ENCODE measurements at places on chromosomes 1 and 21.
A peak's percentile ranks its signal among the peaks of the same experiment; 100 is the strongest.

GRCh38 chr1:13764588-13765332 is 64.8 kb downstream of the PRDM2 start:
- no peak for DNase-seq

- no peak for DNase-seq
These were observed 96.5 kb downstream of the PAPPA2 start for GRCh38 chr1:176559474-176559873.

- DNase-seq: no peak
These were observed 5.2 kb upstream of the VSIG8 start for GRCh38 chr1:159867664-159868026.

DNA sequence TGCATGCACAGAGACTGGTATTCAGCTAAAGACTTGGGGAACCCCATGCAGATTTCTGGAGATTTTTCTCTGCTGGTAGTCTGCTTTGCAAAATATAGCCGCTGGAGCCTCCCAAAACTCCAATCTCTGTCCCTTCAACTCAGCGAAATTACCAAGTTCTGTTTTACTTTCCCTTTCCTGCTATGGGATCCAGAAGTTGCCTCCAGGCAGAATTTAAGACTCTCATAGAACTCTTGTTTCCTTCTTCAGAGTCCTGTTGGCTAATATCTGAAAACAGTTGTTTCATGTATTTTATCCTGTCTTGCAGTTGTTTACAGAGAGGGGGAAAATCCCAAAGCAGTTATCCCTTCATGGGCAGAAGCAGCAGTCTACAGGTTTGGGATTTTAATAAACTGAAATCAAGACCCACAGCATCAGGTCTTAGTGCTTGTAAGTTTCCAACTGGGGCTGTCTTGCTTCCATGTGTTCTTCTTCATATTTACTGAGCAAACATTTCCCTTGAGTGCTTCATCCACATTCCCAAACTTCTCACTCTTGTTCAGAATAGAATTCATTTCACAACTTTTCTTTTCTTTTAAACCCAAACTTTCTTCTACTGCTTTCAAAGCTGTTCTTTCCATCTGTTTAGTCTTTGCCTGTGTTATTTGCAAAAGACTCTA is 221.3 kb upstream of the DMRTA2 start:
- DNase-seq: no peak

- no peak for DNase-seq
These were observed 310.0 kb upstream of the SNX7 start for GRCh38 chr1:98351561-98351960.

GRCh38 chr1:50416150-50416527 is 7.1 kb downstream of the DMRTA2 start:
- no peak for DNase-seq

GRCh38 chr1:39154553-39155421 is 49.7 kb upstream of the MACF1 start:
- DNase-seq: peak; percentile 33

DNA sequence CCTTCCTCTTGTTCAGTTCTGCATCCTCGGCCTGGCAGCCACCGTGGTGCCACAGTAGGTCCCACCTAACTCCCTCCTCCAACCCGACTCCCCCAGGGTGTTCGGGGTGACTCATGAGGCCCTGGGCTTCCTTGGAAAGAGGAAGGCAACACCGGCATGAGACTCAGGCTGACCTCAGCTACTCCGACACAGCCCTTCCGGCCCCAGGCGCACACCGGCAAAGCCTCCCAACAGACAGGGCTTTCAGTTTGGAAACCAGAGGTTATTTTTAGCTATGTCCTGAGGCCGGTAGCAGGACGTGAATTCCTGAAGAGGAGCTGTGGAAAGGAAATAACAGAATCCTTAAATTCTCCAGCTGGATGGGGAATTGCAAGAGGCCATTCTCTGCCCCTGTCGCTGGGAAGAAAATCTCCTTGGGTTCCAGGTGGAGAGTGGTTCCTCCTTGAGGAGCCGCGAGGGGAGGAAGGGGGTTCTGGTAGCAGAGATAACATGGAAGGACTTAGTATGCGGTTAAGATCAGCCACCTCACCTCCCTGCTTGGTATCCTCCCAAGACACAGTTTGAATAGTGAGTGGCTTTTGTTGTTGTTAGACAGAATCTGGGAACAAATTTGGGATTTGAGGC is 24.4 kb downstream of the PLXNA2 start:
- no peak for DNase-seq

DNA sequence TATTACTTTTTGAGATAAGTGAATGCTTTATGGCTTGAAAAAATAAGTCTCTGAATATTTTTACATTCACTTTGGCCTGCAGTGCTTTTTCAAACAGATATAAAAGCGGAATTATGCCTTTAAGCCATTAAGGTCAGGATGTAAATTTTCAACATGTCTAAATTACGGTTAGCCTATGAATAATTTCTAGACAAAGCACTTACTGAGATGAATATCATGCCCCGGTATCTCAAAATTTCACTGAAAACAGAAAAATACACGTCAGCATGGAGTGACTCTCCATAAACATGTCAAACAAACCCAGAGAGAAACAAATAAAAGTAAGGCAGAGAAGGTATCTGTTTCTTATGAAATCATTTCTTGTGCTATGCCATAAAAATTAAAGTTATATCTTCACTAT is 853.9 kb downstream of the KCNT2 start:
- DNase-seq: no peak

GRCh38 chr1:10793129-10793651 is 3.3 kb downstream of the CASZ1 start:
- no peak for DNase-seq

GRCh38 chr1:203871114-203871880 is 9.9 kb downstream of the SNRPE start:
- peak; percentile 77 for DNase-seq

DNA sequence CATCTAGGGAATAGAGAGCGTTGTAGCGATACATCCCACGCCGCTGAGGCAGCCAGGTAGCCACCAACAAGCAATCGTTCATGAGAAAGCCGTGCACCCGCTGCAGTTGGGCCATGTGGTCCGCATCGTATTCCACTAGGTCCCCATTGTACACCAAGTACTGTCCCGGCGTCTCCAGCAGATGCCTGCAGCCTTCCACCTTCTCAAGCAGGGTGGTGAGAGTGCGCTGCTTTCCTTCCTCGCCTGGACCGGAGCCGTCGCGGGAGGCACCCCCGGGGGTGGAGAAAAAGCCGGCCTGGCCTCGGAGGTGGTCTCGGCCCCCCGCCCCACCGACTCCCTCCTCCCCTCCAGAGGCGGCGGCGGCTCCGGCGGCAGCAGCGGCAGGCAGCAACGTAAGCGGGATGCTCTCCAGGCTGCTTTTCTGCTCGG is 595 bp downstream of the EXOC8 start:
- DNase-seq: peak; percentile 11

GRCh38 chr1:66732407-66733166 is 19.7 kb upstream of the DYNLT5 start:
- no peak for DNase-seq

GRCh38 chr1:93591676-93592550 is 89.7 kb downstream of the BCAR3 start:
- no peak for DNase-seq

DNA sequence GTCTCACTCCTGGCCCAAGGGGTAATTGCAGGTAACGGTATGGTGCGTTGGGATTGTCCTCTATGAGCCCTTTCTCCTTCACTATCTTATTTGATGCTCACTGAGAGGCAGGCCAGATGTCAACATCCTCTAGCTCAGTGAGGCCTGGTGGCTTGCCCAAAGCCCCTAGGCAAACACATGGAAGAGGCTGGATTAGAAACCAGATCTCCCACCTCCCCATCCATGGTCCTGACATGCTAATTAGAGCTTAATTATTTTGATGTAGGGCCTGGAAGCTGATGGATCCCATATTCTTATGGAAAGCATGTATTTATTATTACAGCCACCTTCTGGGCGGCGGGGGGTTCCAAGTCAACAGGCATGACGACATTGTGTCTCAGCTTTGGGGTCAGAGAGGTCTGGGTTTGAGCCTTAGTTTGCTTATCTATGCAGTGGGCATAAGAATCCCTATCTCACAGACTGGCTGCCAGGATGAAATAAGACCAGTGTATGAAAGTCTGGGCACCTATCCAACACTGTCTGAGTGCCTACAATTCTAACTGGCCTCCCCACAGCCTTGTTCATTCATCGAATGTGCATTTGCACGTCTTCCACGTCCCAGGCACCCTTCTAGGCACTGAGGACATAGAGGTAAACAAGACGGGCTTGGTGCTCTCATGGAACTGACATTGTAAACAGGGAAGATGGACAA is 6.2 kb downstream of the SMPDL3B start:
- DNase-seq: peak; percentile 8

DNA sequence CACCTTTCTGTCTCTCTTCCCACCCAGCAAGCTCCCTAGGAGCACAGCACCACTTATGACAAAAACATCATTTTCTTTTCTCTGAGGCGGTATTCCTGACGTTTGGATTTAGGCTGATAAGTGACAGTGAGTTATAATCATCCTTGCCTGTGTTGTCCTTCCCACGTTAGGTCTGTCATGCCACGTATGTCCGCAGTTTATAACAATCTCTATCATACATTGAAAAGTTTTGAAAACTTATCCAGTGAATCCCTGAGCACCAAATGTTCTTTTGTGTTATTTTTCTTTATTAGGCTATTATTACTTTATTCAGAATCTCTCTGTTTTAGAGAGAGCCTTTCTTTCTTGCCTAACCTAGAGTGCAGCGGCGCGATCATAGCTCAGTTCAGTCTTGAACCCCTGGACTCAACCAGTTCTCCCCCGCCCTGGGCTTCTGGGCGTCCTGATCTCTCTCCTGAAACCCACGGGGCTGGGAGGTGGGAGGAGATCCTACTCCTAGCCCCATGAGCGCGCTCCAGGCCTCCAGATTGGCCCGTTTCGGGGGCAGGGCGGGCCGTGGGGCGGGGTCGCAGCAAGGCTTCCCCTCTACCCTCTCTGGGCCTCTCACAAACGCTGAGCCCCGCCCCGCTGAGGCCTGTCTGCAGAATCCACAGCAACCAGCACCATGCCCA is at the start of gene GSTM2:
Gene GSTM2 (plus strand): TSS at position 606 of the 671 bp plus-strand sequence. CDS start 59 bp downstream, at position 665.
- DNase-seq: peak; percentile 74

- peak; percentile 38 for DNase-seq
These were observed 75.7 kb upstream of the KIF26B start for GRCh38 chr1:245079021-245079609.

- DNase-seq: no peak
These were observed 64.0 kb downstream of the WNT9A start for GRCh38 chr1:227883641-227884301.

DNA sequence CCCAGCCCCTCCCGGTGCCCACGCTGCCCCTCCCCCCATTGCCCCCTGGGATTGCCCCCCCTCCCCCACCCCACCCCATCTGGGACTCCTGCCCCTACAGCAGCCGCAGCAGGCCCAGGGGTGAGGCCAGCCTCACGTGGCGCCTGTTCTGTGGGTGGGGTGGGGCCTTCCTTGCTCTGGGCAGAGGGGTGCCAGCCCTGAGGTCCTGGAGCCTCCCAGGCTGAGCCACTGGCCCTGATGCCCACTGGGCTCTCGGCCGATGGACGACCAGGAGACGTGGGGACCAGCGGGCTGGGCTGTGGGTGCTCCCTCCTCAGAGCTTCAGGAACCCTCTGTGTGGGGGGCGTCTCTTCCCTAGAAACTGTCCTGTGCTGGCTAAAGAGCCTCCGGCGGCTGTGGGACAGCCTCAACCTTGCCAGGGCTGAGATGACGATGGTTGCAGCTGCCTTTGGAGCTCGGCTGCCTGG is 5.8 kb upstream of the C1orf159 start:
- no peak for DNase-seq

GRCh38 chr1:185464777-185465176 is 147.7 kb upstream of the IVNS1ABP start:
- DNase-seq: no peak

- no peak for DNase-seq
These were observed 252.3 kb upstream of the TMPRSS15 start for GRCh38 chr21:18655931-18656330.

DNA sequence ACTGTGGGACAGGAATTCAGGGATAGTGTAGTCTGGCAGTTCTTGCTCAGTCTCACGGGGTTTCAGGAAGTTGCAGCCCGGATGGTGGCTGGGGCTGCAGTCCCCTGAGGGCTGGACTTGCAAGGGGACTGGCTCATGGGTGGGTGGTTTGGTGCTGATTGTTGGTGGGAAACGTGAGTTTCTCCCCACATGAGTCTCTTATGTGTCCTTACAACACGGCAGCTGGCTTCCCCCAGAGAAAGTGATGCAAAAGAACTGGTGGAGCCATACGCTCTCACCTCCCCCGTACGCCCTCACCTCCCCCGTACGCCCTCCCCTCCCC is 64.9 kb downstream of the EVA1C start:
- no peak for DNase-seq

- DNase-seq: no peak
These were observed 78.0 kb downstream of the HLX start for GRCh38 chr1:220957233-220957605.

- no peak for DNase-seq
These were observed 110.7 kb upstream of the CTTNBP2NL start for GRCh38 chr1:112285316-112285715.
